ENCODE measurements at places on chromosomes 5 and 9.

- DNase-seq: no peak
Measured at GRCh38 chr5:54795284-54795683, 190.1 kb downstream of the ESM1 start.

DNA sequence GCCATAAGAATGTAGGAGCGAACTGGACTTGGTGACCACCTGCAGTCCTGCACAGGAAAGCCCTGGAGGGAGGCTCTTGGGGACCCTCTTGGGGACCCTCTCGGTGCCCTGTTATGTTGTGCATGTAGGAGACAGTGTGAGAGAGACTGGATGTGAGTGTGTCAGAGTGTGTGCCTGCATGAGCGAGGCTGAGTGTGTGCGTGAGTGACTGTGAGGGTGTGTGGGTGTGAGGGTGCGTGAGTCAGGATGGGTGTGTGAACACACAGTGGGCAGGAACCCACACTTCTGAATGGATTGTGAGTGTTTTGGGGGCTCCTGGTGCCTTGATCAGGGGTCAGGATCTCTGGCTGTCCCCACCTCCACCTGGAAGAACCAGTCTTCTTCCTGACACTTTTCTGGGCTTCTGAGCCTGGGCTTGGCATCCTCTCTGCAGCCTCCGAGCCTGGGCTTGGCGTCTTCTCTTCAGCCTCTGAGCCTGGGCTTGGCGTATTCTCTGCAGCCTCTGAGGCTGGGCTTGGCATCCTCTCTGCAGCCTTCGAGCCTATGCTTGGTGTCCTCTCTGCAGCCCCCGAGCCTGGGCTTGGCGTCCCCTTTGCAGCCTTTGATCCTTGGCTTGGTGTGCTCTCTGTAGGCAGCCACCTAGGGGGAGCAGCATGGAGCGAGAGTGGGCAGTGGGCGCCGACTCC, 25.6 kb upstream of the ANKRD33B start:
- DNase-seq: no peak

GRCh38 chr5:943201-943917, 50.7 kb downstream of the TRIP13 start:
- DNase-seq: no peak

- no peak for DNase-seq
Measured at GRCh38 chr5:132469380-132470009, 21.1 kb downstream of the IRF1 start.

- no peak for DNase-seq
Measured at GRCh38 chr5:89844548-89844947, 565.0 kb downstream of the CETN3 start.

DNA sequence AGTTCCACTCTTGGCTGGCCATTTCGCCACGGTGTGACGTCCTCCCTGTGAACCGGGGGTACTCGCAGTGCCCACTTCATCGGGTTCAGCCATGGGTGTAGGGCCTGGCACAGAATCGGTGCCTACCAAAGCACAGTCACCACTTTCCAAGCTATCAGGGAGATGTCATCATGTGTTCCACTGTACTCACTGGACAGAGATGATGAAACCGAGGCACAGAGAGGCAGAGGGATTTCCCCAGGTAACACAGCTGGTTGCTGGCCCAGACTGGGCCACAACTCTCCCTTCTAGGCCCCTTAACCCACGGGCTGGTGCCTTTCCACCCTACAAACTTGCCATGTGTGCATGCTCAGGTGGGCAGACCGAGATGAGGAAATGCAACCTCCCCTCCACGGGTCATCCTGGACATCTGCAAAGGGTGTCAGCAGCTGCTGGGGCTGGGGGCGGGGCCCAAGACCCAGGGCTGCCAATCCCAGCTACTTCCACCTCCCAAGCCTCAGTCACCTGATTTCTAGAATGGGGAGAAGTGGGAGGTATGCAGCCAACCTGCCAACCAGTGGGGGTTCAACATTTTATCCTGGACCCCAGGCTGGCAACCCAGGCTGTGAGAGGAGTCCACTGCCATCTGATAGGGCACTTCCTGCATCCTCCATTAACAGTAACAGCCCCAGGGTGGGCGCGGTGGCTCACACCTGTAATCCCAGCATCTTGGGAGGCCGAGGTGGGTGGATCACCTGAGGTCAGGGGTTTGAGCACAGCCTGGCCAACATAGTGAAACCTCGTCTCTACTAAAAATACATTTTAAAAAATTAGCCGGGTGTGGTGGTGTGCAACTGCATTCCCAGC, 893 bp upstream of the SH2D3C start:
- no peak for DNase-seq

- DNase-seq: no peak
Measured at GRCh38 chr5:962386-962785, 46.2 kb upstream of the NKD2 start.

DNA sequence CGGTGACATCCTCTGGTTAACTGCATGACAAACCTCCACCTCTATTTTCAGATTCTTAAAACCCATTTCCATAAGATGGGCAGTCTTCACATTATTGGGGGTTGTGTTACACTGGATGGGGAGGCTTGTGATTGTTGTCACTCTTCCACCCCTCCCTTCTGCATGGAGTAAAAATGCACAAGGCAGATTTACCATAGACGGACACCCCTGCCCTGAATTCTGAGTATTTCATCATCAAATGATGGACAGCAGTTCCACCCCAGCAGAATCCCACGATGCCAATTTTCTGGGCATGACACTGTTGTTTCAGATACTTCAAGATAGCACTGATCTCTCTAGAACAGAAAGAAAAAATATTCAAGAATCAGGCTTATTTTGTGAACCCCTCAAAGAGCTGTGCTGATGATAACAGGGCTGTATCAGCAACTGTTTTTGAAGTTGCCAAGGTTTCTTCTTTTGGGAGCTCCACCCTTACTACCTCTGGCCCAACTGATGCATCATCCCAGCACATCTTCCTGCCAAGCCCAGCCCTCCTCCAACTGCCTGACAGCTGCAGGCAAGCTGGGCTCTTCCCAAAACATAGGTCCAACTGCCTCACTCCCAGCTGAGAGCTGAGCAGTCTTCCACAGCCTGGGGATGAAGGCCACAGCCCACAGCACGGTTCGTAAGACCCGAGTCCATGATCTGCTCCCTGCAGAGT, 21.4 kb downstream of the CMBL start:
- DNase-seq: no peak

- no peak for DNase-seq
Measured at GRCh38 chr5:109003928-109004327, 256.2 kb downstream of the FER start.

DNA sequence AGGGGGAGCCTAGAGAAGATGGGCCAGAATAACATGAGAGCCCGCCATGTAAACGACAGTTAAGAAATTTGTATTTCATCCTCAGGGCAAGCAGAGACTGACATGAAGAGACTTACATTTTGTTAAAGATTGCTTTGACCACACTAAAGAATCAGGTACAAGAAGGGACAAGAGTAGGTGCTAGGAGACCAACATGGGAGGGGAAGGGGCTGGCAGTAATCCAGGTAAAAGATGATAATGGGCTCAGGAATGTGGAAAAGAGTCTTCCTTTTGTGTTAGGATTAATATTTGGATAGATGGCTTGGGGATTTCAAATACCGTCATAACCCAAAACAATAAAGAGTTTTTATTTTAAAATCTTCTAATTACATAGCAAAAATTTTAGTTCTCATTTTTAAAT, 137.3 kb downstream of the ZNF462 start:
- DNase-seq: no peak

DNA sequence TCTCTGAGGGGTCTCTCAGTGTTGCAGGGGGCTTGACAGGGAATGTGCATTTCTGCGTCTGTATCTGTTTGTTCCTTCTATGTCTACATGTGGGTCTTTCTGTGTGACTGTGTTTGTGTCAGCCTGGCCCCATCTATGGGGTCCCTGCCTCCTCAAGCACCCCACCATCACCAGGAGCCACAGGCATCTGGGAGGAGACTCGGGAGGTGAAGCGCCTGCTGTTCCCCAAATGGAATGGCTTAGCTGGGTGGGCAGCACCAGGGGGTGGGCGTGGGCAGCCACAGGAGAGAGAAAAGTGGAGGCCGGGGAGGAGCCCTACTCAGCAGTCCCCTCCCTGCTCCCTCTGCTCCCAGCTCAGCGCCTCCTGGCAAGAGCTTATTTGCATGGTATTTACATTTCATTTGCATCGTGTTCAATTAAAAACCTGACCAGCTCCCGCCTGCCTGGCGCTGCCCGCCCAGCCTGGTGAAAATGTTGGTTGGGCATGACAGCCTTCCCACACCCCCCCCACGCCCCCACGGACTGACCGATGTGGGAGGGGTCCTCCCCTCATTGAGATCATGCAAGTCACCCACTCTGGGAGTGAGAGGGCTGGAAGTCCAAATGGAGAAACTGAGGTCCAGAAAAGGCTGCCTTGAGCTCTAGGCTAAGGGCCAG, 50.5 kb downstream of the CXXC5 start:
- DNase-seq: peak; percentile 27

- no peak for DNase-seq
Measured at GRCh38 chr9:92761686-92762085, 2.9 kb downstream of the BICD2 start.

DNA sequence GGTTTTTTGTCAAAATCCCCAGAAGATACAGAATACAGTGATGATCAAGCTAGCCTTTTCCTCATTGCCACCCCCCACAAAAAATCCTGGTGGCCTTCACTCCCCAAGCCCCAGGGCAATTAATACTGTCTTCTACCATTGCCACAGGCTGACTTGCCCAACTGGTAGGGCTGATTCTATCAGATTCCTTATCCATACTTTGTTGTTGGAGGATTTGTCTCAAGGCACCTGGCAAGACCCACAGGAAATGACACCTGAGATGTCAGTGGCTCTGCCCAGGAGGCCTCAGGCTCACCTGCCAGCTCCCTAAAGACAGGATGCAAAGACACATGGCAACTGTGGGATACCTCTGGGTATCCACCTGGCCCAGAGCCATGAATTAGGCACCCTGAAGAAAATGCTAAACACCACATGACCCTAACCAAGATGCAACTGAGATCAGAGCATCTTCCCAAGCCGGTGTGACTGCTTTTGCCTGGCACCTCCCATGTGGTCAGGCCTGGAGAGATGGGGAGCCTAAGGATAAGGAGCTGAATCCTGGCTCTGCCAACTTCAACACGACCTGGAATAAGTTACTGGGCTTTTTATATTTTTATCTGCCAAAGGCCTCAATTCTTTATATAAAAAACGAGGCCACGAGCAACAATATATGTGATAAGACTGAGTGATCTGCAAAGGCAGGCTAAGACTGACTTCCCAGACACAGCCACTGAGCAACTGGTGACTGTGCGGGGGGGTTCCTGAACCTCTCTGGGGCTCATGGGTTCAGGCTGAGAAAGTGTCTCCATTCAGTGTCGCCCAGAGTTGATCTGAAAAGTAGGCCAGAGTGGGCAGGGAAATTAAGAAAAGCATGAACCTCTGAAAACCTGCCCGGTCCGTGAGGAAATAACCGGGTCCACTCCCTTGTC, 944 bp downstream of the ATOX1 start:
- no peak for DNase-seq

DNA sequence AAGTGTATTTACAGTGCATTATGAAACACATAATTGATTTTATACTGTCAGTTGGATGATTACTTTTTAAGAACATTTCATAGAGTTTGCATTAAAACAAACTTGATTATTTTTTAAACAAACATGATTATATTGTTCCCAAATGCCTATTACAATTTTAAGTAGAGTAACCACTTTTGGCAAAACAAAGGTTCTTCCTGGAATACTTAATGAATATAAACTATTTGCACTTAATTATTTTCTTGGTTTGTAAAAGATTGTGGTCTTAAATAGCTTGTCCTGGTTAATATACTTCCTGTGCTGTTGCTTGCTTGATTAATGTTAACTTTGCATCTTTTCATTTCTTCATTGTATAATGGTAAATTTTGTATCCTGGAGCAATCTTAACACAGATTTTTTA, 180.0 kb downstream of the CDH12 start:
- DNase-seq: no peak

DNA sequence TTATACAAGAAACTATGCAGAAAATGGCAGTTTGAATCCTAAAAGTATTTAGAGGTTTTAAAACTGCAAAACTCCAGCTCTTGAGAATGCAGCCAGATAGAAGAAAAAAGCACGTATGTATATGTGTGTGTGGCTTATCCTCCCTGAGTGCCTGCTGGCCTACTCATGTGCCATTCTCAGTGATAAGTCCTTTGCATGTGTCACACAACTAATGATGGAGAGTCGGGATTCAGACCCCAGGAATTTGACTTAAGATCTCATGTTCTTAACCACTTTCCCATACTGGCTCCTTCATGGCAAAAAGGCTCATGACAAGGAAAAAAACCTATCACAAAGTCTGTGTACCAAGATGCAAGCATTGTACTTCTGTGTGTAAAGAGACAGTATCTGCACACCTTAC, 26.6 kb downstream of the SMARCA2 start:
- no peak for DNase-seq

- DNase-seq: no peak
Measured at GRCh38 chr9:109050444-109050843, 37.1 kb upstream of the CTNNAL1 start.

DNA sequence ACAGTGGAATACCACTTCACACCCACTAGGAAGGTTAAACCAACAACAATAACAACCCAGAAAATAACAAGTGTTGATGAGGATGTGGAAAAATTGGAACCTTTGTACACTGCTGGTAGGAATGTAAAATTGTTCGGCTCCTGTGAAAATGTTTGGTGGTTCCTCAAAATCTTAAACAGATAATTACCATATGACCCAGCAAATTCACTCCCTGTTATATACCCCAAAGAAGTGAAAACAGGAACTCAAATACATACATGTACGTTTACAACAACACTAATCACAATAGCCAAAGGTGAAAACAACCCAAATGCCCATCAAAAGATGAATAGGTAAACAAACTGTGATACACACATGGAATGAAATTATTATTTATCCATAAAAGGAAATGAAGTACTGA, 178.5 kb upstream of the PHYKPL start:
- DNase-seq: no peak

GRCh38 chr5:95385334-95385733, 5.8 kb upstream of the FAM81B start:
- no peak for DNase-seq

- no peak for DNase-seq
Measured at GRCh38 chr5:19927919-19928318, 60.1 kb downstream of the CDH18 start.

- DNase-seq: no peak
Measured at GRCh38 chr5:106730506-106730905, 940.2 kb downstream of the EFNA5 start.

GRCh38 chr5:14812166-14812565, 59.4 kb downstream of the ANKH start:
- no peak for DNase-seq

GRCh38 chr9:86135371-86135770, 36.0 kb upstream of the GOLM1 start:
- no peak for DNase-seq

- no peak for DNase-seq
Measured at GRCh38 chr9:1659363-1659690, 355.8 kb upstream of the SMARCA2 start.

GRCh38 chr9:36991516-36992134, 42.4 kb downstream of the PAX5 start:
- no peak for DNase-seq

- no peak for DNase-seq
Measured at GRCh38 chr5:76782444-76782843, 36.4 kb upstream of the F2RL1 start.

GRCh38 chr9:37925786-37926736, 22.1 kb upstream of the SLC25A51 start:
- DNase-seq: no peak

GRCh38 chr5:96067894-96068614, 106.4 kb upstream of the ELL2 start:
- DNase-seq: no peak

GRCh38 chr5:173321886-173322285, 6.3 kb downstream of the STC2 start:
- no peak for DNase-seq

Measured in NCI-H1436 treated with DMSO at 0.1 percent for 48 hours (cell line).